ENCODE measurements at places on chromosomes 6 and 20. TPM values are rescaled to one million over a fixed set of nuclear protein-coding genes. Genes with fewer than 3 reads are reported as not detected.

DNA sequence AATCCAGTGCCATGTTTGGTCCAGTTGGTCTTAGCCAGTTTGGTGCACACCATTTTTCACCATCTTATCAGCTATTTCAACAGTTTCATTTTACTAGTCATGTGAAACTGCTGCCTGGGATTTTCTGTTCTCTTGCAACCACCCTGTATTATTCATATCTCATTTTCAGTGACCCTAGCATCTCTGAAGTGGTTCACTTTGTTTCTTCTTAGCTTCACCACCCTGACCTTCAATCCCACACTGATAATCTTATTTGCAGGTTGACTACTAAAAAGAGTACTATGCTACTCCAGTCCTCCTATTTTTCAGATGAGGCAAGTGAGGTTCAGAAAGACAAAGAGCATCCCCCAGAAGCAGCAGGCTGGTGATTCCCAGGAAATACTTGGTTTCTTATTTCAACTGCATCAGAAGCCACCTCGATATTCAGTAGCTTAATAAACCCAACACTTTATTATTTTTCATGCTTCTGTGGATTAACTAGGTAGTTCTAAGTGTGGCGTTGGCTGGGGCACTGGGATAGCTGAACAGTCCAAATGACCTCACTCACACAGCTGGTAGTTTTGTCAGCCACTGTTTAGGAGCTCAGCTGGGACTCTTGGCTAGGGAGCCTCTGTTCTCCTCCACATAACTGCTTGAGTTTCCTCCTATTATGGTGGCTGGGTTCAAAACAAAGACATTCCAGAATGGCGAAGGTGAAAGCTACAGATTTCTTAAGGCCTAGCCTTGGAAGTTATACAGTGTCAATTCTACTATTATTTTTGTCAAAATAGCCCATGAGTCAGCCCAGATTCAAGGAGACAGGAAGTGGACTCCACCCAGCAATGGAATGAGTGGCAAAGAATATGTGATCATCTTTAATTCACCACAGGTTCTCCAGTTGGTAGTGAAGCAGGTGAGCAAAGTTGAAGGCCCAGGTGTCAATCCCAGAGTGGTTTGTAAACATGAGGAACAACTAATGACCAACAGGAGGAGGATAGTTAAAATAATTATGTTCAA lies 40.6 kb downstream of the BPIFB4 start:
- no peaks in the 10 kb centered on the region for H3K4me1 ChIP-seq
- DNase-seq: no peak
- H3K27me3 ChIP-seq: no peaks in the 10 kb centered on the region
- no peak overlapping the region for H3K27ac ChIP-seq
- no peak overlapping the region for H3K4me3 ChIP-seq

DNA sequence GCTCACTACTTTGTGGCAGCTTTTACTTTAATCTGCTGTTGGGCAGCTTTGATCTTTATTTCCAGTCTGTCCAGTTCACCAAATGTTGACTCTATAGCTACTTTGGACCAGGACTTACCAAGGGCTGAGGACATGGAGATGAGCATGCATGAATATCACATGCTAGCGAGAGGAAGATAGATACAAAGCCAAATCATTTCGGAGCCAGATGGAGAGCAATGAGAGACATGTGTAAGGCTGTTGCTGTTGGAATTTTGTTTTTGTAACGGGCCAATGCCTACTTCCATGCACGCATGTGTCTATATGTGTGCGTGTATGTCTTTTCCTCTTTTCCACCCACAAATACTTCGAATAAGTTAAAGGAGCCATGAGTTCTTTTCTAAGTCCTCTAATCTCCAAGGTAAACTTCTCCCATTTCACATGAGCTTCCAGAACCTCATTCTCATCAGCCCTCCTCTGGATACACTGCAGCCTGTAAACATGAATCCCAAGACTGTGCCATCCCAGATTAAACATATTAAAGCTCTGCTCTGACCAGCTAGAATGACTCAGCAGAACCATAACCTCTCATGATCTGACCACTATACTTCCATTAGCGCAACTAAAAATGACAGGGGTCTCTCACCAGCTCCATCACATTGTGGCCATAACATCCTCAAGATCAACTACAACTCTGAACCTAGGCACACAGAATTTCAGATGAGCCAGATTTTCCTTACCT lies 160.7 kb downstream of the LRFN2 start:
- H3K36me3 ChIP-seq: no peaks in the 10 kb centered on the region
- no peak for DNase-seq
- no peaks in the 10 kb centered on the region for H3K27me3 ChIP-seq

The BEND3 gene
- polyA plus RNA-seq: 0.33 TPM

DNA sequence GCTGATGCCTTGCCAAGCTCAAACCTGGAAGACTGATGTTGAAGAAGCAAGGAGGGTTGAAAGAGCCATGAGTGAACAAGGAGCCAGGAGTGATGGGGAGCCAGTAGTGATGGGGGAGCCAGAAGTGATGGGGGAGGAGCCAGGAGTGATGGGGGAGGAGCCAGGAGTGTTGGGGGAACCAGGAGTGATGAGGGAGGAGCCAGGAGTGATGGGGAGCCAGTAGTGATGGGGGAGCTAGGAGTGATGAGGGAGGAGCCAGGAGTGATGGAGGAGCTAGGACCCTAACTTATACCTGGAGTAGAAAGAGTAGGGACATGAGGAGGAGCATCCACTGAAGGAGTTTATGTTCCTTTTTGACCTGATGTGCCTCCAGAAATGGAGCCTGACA lies 14.6 kb upstream of the CD93 start:
- H3K4me3 ChIP-seq: no peak overlapping the region
- no peaks in the 10 kb centered on the region for H3K4me1 ChIP-seq
- H3K36me3 ChIP-seq: no peaks in the 10 kb centered on the region
- DNase-seq: no peak
- no peaks in the 10 kb centered on the region for H3K27me3 ChIP-seq

DNA sequence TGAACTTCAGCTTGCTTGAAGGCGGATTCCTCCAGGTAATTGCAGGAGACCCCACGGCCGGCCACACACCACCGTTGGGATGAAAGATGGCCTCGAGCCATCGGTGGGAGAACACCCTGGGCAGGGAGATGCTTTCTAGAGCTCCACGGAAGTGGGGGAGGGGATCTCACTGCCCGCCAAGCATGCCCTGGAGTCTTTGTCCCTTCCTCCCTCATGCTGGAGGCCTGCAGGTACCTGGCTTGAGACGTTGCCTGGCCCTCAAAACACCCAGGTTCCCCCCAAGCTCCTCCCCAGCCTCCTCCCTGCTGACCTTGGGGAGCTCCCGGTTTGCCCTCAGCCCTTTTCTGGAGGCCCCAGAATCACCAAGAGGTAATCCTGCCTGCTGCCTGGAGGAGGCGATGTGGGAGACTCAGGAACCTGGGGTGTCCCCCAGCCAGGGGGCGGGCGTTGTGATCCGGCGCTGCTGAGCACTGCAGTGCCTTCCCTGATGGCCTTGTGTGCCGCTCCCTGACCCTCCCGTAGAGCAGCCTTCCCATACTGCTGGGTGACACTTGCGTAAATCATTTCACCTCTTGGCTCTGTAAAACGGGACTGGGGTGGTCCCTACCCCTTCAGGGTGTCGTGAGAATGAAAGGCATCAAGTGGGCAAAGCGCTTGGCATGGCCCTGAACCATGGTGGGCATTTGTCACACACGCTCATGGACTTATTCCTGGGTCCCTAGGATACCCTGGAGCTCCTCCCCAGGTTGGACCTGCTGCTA lies 91.4 kb downstream of the CEBPB start:
- H3K27me3 ChIP-seq: no peaks in the 10 kb centered on the region
- H3K4me1 ChIP-seq: no peaks in the 10 kb centered on the region
- DNase-seq: no peak
- no peak overlapping the region for H3K27ac ChIP-seq

DNA sequence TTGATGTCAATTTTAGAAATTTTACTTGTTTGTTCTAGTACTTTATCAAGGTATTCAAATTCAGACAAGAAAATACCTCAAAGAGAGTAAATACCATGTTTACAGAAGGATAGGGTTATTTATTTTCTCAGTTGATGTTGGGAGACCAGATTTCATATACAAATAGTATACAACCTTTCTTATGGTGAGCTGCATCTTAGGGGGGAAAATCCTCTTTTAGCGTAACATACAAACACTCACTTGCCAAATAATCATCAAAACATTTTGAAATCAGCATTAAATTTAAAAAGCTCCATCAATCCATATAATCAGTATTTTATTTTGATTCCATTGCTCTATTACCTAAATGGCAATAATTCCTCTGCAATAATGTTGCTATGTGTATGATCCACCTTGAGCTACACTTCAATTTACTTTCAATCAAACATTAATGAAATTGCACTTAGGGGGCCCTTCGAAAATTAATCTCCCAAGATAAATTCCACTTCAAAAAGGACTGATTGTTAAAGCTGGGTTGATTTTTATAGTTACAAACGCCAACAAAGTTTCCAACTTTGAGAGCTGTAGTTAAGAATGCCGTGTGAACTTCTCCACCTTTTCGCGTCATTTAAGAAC lies 2.2 kb downstream of the NKX2-4 start:
- no peaks in the 10 kb centered on the region for H3K36me3 ChIP-seq
- H3K4me3 ChIP-seq: no peak overlapping the region
- no peaks in the 10 kb centered on the region for H3K4me1 ChIP-seq
- H3K27me3 ChIP-seq: no peaks in the 10 kb centered on the region
- no peak overlapping the region for H3K27ac ChIP-seq

The POU5F1 gene
- polyA plus RNA-seq: not detected

- peak overlapping the region; percentile 25 for H3K27ac ChIP-seq
- H3K27me3 ChIP-seq: no peaks in the 10 kb centered on the region
- no peak for DNase-seq
- H3K4me3 ChIP-seq: no peak overlapping the region
- peaks cover 1% of the 10 kb centered on the region for H3K4me1 ChIP-seq
- H3K36me3 ChIP-seq: no peaks in the 10 kb centered on the region
Measured at GRCh38 chr20:3996399-3996798, 19.0 kb downstream of the RNF24 start.

The SAMD10 gene
- polyA plus RNA-seq: 1.8 TPM

- DNase-seq: no peak
- no peak overlapping the region for H3K27ac ChIP-seq
- no peaks in the 10 kb centered on the region for H3K36me3 ChIP-seq
- H3K4me1 ChIP-seq: peaks cover 2% of the 10 kb centered on the region
- H3K4me3 ChIP-seq: no peak overlapping the region
- H3K27me3 ChIP-seq: no peaks in the 10 kb centered on the region
Measured at GRCh38 chr20:48846516-48847492, 19.0 kb upstream of the PREX1 start.

The BPIFB1 gene
- 0.13 TPM for polyA plus RNA-seq

GRCh38 chr20:35708502-35708901 lies 9.3 kb downstream of the ROMO1 start:
- H3K27ac ChIP-seq: no peak overlapping the region
- peaks cover 9% of the 10 kb centered on the region for H3K36me3 ChIP-seq
- no peak for DNase-seq
- H3K27me3 ChIP-seq: no peaks in the 10 kb centered on the region

The GNRH2 gene
- polyA plus RNA-seq: not detected

GRCh38 chr6:31528821-31529328 lies at the start of gene MCCD1:
Gene MCCD1 (plus strand): TSS chr6:31528962. CDS start chr6:31529015, 53 bp downstream.
- no peaks in the 10 kb centered on the region for H3K27me3 ChIP-seq
- no peak within 1 kb of the TSS for H3K27ac ChIP-seq
- no peak within 1 kb of the TSS for H3K4me3 ChIP-seq
- H3K36me3 ChIP-seq: peaks cover 7% of the 10 kb centered on the region
- DNase-seq: no peak

- no peaks in the 10 kb centered on the region for H3K36me3 ChIP-seq
- no peak for DNase-seq
- no peak overlapping the region for H3K4me3 ChIP-seq
- H3K27ac ChIP-seq: no peak overlapping the region
Measured at GRCh38 chr6:33279971-33280511, 3.1 kb downstream of the B3GALT4 start.

The EPPIN gene
- polyA plus RNA-seq: not detected

All from aorta (tissue), 5 donors.